ENCODE measurements at places on chromosomes 6 and 20.
A peak's percentile ranks its signal among the peaks of the same experiment; 100 is the strongest.

DNA sequence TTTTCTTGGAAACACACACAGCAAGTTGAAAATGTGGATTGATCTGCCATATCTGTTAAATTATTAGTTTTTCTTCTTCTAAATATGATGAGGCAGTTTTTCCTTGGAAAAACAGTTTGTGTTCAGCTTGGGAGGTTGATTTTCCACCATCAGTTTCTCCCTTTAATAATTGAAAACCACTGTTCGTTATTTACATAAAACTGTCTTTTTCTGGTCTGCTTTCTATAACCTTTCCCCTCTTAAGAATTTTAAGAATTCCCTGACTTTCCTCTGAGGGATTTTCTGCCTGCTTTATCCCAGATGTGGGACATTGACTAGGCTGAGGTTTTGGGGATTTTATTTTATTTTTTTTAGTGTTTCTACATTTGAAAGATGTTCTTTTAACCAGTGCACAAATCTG lies 27.2 kb downstream of the DSE start:
- DNase-seq = no peak

DNA sequence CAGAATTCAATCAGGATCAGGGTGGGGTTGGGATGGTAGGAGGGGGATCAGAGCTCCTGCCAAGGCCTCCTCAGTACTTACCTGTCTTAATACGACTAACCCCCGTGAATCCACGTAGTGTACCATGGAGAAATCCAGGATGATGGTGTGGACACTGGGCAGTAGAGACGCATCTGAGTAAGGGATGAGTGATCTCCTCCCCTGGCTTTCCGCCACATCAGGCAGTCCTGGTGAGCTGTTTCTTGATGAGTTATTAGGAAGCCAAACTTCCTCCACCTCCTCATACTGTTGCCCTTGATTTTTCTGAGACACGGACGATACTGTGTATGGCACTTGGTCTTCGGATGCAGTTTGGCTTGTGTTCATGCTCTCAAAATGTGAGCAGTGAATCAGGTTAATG lies 34.2 kb upstream of the SRPK1 start:
- DNase-seq = no peak

GRCh38 chr6:41103847-41104246 lies 31.1 kb downstream of the NFYA start:
- DNase-seq = no peak

GRCh38 chr20:35077872-35078271 lies 14.7 kb downstream of the TRPC4AP start:
- DNase-seq = no peak

DNA sequence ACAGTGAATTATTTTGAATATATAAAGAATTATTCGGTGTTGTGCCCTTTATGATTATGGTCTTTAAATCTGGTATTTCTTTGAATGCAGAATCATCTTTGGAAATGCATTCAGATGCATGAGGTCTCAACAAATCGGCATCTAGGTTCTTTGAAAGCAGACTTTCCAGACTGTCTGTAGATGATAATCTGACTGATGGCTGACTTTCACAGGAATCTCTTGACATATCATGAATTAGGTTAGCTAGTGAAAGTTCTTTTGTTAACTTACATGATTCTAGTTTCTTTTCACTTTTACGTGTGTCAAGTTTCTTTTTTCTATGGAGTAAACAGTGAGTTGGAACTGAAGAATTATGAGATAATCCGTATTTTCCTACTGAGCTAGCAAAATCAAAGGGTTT lies 17.1 kb downstream of the HBS1L start:
- no peak for DNase-seq

GRCh38 chr6:42333612-42334011 lies 116.0 kb upstream of the MRPS10 start:
- DNase-seq = no peak

GRCh38 chr6:150304429-150304828 lies 64.4 kb upstream of the IYD start:
- DNase-seq = no peak

GRCh38 chr6:148578489-148578814 lies 168.4 kb upstream of the UST start:
- no peak for DNase-seq

DNA sequence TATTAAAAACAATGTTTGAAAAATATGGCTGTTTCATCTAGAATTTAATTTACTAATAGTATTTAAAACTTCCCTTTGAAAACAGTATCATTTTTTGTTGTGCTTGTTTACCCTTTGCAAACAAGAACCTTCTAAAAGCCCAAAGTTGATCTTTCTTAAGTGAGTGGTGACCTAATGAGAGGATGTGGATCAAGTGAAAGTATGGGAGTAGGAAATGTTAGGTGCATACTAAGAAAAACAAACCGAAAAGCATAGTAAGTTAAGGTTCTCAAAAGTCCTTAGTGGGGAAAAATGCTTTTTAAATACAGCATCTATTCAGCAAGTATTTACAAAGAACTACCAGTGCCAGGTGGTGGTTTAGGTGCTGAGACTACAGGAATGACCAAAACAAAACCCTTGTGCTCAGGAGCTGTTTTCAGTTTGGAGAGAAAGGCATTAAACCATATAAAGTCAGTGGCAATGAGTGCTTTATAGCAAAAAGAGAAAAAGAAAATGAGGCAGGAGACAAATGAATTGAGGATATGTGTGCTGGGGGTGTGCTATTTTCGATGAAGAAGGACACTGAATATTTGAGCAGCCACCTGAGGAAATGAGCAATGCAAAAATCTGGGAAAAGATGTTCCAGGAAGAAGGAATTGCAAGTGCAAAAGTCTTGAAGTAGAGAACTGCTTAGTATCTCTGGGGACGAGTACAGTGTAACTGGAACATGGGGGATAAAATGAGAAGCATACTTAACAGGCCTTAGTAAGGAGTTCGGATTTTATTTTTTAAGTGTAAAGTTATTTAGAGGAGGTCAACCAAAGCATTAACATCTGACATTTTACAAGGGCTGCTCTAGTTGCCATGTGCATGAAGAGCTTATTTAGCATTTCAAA lies 24.0 kb downstream of the RNF146 start:
- DNase-seq = no peak

- no peak for DNase-seq
Observed at GRCh38 chr6:30724906-30725667, 4.9 kb downstream of the TUBB start.

GRCh38 chr6:108961077-108961476 lies 112.9 kb downstream of the ARMC2 start:
- DNase-seq = no peak

DNA sequence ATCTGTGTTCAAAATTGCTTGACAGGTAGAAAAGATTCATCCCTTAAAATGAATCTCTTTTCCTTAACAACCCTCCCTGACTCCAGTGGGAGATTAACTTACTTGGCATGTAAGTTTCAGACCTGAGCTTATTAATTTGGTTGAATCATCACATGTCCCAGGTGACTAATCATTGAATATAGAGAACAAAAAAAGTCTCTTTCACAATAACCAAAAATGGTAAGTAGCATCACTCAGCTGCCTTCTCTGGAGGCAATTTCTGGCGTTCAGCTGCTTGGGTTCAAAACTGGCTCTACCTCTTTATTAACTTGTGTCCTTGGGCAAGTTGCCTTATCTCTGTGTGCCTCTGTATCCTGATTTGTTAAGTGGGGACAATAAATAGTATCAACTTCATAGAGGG lies 2.9 kb downstream of the C6orf141 start:
- no peak for DNase-seq

DNA sequence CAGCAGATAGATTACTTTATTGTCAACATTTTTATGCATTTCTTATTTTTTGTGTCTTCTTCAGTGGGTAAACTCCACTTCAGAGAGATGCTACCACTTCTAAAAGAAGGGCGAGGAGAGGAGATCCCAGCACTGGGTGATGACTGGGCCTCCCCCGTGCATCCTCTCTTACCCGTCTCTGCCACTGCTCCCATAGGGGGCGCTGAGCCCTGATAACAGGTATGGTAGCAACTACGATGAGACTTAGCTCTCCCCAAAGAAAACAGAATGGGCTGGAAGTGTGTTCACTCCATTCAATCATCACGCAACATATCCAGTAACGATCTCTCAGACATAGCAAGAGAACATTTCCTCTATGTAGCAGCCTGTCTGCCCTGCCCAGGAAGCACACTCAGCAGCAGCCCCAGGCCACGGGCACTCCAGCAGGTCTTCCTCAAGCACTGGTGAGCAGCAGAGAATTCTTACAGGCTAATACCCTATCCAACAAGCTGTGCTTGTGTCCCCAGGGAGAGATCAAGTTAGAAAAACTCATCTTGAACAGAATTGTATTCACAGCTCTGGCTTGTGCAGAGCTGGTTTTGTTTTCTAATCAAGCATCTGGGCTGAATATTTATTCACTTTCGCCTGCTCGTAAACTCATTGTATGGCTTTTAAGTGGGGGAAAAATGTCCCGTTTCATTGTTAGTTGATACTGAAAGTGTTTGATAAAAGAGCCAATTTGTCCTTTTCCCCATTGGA lies 533.1 kb upstream of the CDH4 start:
- no peak for DNase-seq

DNA sequence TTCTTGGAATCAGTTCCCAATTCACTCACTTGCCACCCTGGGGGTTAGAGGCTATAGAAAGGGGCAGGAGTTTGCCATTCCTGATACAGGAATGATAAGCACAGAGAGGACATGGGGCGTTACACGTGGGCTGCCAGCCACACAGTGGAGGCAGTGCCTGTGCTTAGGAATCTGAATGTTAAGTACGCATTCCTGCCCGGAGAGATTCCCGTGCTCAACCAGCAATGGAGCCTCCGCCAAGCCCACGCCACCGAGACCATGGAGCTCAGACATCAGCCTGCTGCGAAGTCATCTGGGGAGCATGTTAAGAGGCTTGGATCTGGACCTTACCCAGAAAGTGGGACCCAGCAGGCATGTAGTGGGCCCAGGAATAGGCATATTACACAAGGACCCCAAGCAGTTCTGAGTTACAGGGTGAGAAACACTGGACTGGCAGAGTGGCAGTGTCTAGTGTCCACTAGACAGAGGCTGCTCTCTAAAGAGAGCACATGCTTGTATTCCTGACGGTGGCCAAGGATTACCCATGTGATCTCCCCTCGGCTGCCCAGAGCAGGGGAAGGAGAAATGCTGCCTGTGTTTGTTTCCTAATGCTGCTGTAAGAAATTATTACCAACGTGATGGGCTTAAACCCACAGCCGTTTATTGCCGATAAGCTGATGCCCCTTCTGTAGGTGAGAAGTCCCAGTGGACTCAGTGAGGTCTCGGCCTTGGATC lies 138.2 kb downstream of the BMP7 start:
- DNase-seq = no peak

- no peak for DNase-seq
Observed at GRCh38 chr6:137016356-137016755, 28.4 kb downstream of the IL20RA start.

- DNase-seq = no peak
Observed at GRCh38 chr6:1415416-1416063, 26.2 kb downstream of the FOXF2 start.

DNA sequence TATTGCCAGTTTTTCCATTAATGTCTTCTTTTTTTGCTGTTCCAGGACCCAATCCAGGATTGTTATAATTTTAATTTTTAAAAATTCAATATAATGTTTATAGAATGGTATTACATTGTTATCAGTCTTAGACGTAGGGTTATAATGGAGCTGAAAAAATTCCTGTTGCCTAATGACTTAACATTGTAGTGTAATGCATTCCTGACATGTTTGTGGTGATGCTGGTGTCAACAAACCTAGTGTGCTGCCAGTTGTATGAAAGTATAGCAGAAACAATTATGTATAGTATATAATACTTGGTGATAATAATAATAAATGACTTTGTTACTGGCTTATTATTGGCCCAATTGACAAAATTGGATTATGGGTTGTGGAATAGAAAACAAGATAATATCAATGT lies 30.4 kb downstream of the KIZ start:
- peak; percentile 9 for DNase-seq

DNA sequence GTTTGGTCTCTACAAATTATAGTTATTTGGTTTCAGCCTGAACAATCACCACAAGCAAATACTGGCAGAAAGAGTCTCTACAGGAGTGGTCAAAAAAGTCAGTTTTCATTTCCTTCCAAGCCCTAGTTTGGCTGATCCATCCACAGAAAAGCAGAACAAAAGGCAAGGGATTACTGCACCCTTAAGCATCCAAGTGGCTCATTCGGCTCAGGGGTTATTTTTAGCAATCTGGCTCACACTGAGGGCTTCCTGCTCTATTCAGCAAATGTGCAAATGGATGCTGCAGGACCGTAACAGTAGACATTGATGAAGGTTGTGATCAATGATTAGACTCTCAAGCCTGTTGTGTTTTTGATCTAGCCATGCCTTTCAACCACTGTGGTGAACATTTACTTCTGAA lies 62.2 kb upstream of the FABP7 start:
- no peak for DNase-seq

- no peak for DNase-seq
Observed at GRCh38 chr20:25005220-25005619, 12.7 kb upstream of the APMAP start.
